Suppressor macrophage treated with lipopolysaccharide for 1 hour (primary cell): ENCODE measurements at places on chromosomes 5 and 9.

DNA sequence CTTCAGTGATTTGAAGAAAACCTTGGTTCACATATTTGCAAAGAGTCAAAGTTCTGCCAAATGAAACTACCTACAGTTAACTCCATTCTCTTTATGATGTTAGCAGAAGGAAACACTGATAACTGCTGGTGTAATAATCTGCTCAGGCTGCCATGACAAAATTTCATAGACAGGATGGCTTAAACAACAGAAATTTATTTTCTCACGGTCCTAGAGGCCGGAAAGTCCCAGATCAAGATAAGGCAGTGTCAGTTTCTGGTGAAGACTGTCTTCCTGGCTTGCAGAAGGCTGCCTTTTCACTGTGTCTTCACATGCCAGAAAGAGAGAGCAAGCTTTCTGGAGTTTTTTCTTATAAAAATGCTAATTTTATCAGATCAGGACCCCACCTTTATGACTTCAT is 102.4 kb upstream of the PARP8 start:
- DNase-seq = no peak

- DNase-seq = no peak
These were observed 14.3 kb downstream of the IRF1 start for GRCh38 chr5:132475987-132476875.

DNA sequence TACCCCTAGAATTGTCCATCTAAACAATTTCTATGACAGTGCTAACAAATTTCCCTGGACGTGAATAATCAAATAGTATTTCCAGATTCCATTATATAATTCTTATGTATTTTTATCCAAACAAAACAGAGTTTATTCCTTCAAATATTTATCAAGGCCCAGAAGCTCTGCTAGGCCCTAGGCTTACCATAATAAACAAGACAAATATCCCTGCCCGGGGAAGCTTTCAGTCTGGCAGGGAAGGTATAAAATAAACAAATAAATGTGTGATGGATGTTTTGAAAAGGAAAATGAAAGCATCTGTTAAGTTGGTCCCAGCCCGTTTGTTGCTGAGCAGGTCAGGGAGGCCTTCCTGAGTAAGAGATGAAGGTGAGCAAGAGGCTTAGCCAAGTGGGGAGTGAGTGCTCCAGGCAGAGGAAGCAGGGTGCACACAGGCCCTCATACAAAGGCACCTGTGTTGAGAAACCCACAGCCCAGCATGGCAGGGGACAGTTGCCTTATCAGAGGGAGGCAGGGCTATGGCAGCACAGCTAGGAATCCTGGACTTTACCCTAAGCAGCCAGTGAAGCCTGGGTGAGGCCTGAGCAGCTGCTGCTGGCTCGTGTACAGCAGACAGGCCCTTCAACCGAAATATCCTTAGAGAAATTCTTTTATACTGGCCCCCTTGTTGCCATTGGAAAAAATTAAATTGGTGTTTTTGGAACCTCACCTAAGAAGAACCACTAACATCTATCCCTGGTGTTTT is 7.7 kb upstream of the SLC35D2 start:
- DNase-seq = no peak

DNA sequence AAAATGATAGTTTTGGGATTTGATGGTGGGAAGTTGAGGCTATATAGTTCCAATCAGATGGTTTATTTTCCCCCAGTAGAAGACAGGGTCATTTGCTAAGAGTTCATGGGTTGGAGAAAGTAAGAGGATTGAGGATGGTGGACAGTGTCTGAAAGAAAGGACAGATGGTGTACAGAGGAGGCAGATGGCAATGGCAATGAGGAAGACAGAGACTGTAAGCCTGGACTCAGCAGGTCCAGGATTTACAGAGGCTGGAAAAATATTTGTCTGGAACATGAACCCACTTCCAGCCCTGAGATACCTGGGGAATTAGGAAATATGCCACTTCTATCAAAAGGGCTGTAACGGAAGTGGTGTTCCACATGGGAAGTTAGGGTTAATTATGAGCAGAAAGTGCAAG is 84.5 kb downstream of the PCSK1 start:
- DNase-seq = no peak

DNA sequence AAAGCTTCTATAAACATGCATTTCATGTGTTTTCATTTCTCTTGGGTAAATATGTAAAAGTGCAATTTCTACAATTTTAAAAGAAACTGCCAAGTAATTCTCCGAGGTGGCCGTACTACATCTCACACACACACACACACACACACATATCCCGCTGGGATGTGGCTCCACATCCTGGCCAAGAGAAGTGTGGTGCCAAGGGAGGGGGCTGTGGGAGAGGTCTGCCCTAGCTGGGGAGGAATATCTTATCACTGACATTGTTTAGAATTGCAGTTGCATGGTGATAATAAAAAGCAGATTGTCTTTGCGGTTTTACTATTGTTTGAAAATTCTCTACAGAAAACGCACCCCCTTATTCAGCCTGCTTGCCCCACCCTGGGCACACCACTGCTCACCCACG is 558.4 kb downstream of the BNC2 start:
- no peak for DNase-seq
